Kidney (tissue), 22 donors: ENCODE measurements at places on chromosomes 3 and 15. TPM values are rescaled to one million over a fixed set of nuclear protein-coding genes. Genes with fewer than 3 reads are reported as not detected.

The ALDH1A3 gene
- 19.6 TPM for total RNA-seq

- no peaks in the 10 kb centered on the region for H3K27me3 ChIP-seq
- DNase-seq, result no peak
- H3K4me1 ChIP-seq, result no peaks in the 10 kb centered on the region
- H3K27ac ChIP-seq, result no peak overlapping the region
Observed at GRCh38 chr3:194267744-194268653, 83.1 kb downstream of the CPN2 start.

The GOLGA8O gene
- total RNA-seq, result 2.5 TPM

DNA sequence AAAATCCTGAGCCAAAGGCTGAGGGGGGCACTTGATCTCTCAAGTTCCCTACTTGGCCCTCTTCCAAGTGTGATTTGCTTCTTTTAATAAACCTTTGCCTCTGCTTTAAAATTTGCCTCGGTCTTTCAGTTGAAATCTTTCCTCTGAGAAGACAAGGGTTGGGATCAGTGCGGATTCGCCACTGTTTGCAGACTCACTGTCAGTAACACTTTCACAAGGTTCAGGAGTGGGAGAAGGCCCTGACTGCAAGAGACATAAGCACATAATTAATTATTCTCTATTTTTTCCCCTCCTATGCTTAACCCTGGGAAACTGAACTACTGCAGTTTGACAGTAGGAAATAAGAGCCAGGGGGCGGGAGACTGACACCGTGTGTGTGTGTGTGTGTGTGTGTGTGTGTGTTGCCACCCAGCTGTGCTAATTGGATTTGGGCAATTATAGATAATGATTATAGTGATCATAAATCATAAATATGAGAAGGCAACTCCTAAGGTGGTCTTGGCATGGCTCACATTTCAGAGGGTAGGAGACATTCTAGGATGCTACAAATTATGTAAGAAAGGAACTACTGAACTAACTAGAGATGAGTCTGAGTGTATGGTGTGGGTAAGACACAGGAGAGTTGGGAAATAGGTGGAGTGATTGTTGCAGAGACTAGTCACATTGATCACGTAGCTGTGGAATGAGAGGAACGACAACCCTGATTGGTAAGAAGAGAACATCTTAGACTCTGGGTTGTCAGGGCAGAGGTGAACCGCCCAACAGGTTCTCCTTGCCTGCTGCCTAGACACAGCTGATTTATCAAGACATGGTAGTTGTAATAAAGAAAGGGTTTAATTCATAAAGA is 5.5 kb upstream of the ZNF662 start:
- H3K36me3 ChIP-seq, result no peaks in the 10 kb centered on the region
- no peak overlapping the region for H3K4me3 ChIP-seq
- peak overlapping the region; percentile 12 for H3K27ac ChIP-seq
